ENCODE measurements at places on chromosomes 12 and 14.

DNA sequence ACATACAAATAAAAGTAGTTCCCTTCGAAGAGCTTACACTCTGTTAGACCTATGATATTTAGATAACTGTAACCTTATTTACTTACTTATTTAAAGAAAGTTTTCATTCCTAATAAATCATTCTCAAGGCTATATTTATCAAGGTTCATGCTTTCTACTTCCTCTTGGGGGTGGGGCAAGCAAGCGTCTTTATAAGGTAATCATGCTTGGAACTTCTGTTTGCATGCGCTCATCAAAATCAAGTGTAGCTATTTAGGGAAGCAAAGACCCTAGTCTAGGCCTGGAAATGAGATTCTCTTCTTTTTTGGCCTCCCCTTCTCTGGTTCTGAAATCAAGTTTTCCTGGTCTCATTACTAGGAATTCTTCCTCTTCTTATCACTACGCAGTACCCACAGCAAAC lies 766 bp downstream of the RERG start:
- no peak for DNase-seq

- no peak for DNase-seq
These were observed 49.7 kb upstream of the ARHGAP5 start for GRCh38 chr14:32027255-32027939.

DNA sequence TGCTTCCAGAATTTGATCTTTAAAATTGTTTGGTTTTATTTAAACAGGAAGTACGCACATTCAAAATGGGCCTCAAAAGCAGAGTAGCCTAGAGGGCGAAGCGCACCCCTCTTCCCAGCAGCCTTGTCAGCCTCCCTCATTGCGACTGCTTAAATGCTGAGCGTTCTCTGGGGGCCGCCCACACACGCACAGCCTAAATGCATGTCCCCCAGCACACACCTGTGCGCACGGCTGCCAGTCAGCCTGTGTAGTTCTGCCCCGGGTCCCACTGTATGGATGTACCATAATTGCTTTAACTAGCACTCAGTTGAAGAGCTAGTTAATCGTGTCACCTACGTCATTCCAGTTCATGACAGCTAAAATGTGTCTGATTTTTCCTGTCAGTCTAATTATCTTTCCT lies 79.3 kb downstream of the TESC start:
- no peak for DNase-seq

GRCh38 chr14:92930737-92931602 lies 8.0 kb downstream of the CHGA start:
- no peak for DNase-seq

- no peak for DNase-seq
These were observed 53.4 kb downstream of the HNRNPC start for GRCh38 chr14:21215879-21216251.

- DNase-seq, result no peak
These were observed 127.1 kb downstream of the NELL2 start for GRCh38 chr12:44748950-44749468.

DNA sequence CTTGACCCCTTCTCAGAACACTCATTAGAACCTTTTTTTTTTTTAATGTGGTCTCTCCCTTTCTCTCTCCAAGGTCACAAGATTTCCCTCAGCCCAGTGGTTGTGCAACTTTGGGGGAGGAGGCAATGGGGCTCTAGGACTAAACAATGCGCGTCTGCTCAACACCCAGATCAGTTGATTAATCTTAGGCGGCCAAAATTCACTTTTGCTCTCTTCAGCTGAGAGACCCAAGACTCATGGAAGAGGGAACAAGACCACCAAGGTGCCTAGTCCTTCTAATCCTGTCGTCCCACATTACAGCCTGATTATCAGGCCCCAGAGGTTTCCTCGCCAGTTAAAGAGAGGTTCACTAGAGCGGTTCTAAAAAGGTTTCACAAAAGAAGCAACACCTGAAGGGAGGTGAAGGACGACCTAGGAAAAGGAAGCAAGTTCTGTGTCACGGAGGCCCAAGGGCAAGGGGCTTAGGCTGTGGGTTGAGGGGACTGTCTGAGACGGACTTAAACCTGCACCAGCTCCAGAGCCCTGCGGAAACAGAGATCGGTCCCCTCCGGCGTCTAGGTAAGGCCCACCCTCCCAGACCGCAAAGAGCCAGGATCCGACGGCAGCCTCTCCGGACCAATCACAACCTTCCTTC lies 824 bp upstream of the TARBP2 start:
- no peak for DNase-seq

- DNase-seq, result no peak
These were observed 190.3 kb upstream of the SEL1L start for GRCh38 chr14:81723956-81724355.

- peak; percentile 14 for DNase-seq
These were observed 441 bp downstream of the RAB5B start for GRCh38 chr12:55974308-55974730.

GRCh38 chr12:11707535-11707934 lies 58.1 kb downstream of the ETV6 start:
- no peak for DNase-seq

GRCh38 chr12:88219861-88220260 lies 77.8 kb downstream of the TMTC3 start:
- DNase-seq, result no peak

- no peak for DNase-seq
These were observed 217.4 kb upstream of the DIO2 start for GRCh38 chr14:80428671-80429070.

DNA sequence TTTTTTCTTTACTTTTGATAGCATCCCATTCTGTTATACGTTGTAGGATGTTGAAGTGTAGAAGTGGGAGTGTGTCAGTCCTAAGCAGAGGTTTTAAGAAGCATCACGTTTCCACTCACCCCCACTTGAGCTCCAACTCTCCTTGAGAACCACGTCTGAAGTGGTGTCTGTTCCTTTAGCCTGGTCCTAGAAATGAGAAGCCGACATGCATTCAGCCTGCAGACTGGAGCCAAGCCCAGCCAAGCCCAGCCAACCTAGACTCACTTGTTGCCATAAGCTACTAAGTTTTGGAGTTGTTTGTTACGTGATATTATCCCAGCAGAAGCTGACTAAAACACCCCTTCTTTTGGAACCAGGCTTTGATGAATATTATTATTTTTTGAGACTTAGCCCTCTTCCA lies 4.4 kb upstream of the ELK3 start:
- no peak for DNase-seq

DNA sequence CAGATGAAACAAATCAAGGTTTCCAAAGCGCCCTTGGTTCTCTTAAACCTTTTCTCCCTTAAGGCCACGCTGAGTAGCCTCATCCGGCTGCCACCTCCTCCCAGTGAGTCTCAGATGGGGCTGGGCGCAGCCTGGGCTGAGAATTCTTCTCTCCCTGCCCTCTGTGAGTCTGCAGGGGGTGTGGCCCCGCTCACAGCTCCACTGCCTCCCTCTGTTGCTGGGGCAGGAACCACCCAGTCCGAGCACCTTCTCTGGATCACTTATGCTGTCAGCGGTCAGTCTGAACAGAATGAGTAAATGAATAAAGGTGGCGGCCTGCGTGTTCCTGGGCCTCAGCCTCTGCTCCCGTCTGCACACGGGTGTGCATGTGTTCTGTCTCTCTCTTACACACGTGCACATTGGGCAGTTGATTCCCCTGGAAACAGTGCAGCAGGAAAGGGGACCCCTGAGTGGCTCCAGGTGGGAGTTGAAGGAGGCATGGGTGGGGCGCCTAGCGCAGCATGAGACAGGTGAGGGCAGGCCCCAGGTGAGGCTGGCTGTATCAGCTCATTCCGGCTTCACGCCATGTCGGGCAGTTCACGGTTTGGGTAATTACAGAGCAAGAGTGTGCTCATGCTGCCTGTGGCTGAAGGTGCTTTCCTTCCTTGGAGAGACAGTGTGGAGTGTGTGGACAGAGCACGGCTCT lies 4.3 kb downstream of the PAPLN start:
- no peak for DNase-seq

GRCh38 chr12:116048879-116049278 lies 228.6 kb downstream of the MED13L start:
- no peak for DNase-seq

GRCh38 chr12:40597133-40597532 lies 95.1 kb upstream of the CNTN1 start:
- DNase-seq, result no peak

DNA sequence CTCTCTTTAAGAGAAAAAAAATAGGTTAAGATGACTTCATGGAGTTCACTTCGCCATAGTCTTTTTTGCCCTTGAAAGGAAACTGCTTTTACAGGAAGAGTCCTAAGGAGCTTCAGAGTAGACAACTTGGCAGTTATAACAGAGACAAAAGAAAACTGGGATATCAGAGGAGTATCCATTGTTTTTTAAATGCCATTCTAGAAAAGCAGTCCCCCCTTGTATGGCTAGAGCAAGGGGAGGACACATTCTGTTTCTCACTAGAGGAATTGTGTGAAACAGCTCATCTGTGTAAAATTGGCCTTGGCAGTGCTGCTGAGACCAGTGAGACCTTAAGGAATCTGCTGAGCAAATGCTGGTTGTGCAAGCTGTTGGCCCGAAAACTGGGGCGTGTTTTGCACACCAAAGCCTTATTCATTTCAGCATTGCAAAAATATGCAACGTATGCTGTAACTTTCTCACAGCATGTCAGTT lies 128.0 kb downstream of the GPR135 start:
- no peak for DNase-seq

DNA sequence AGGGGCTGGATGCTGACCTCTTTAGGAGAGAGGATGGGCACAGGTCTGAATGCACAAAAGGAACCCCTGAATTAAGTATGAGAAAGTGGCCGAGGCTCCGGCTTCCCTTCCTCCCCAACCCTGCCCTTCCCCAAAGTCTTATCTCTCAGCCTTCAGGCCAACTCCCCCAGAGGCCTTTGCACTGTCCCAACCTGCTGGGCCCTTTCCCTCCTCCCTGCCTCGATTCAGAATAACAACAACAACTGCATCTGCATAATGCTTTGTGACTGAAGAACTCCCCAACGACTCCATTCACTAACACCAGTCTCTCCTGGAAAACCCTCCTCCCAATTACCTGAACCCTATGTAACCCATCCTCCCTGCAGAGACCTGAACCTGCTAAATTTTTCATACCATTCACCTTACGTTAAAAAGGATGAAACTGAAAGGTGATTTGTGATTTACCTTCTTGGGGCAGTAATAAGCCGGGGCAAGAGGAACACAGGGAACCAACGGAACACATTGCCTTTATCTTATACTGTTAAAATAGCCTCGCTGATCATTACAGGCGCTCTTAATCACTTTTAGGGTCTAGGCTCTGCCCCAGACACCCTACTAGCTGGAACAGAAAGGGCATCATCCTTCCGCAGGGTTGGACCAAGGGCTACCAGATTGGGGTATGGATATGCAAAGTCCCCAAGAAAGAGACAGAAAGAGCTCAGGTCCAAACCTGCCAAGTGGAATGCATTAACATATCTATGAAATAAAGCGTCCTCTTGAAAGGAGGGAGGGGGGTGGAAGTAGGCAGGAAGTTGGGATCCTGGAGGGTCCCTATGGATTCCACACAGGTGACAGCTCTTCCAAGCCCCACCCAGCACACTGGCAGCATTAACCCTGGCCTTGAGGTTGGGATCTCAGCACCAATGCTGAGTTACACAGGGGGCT lies 24.2 kb upstream of the FOXN3 start:
- no peak for DNase-seq

DNA sequence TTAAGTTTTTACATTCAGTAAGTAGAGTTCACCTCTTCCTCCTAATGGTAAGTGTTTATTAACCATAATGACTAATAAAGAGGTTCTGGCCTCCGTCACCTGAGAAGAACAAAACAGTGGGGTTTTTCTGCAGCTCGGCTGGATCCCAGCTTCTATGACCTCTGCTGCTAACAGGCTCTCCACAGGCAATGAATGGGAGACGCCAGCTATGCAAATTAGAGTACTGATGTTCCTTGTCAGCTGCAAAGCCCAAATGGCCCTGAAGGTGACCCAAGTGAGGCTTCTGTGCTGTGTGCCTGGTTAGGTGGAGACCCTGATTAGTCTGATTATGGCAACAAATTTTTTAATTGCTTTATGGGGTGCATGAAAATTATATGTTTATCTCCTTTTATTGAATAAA lies 218.1 kb downstream of the APAF1 start:
- no peak for DNase-seq

- DNase-seq, result no peak
These were observed 50.9 kb downstream of the RPH3A start for GRCh38 chr12:112842441-112842840.

- DNase-seq, result no peak
These were observed 69.4 kb downstream of the ADCK1 start for GRCh38 chr14:77869340-77869739.

- DNase-seq, result no peak
These were observed 35.8 kb downstream of the NFKBIA start for GRCh38 chr14:35368583-35369392.

DNA sequence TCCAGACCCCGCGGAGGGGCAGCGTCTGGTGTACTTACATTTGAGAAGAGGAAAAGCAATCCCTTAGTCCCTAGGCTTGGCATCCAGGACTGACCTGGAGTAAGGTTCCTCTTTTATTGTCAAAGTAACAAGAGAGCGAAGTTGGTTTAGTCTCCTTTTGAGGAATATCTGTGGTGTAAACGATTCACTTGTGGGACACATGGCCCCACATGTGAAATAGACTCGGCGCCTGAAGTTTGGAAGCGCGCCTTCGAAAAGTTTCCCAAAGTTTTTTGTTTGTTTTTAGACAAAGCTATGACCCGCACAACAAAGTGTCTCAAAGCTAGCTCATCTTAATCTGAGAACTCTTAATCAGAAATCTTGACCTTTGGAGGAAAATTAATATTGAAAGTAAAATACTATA lies 744 bp downstream of the STYX start:
- no peak for DNase-seq

DNA sequence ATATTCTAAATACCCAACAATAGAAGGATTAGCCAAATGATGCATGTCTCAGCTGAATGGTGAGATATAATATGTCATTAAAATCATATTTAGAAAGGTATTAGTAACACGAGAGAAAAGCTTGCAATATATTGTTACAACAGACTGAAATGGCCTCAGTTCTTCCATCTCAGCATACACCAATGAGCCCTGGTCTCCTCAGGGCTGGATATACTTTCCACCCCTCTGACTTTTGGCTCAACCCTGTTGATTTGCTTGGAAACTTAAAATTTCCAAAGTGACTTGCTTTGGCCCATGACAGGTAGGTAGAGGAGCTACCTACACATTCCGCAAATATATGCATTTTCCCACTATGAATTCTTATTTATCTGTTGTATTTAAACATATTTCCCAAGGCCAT lies 908.1 kb upstream of the TMEM132C start:
- no peak for DNase-seq

- DNase-seq, result no peak
These were observed 343.4 kb downstream of the LRIG3 start for GRCh38 chr12:58576916-58577315.

- DNase-seq, result no peak
These were observed 24.7 kb upstream of the DYNC1H1 start for GRCh38 chr14:101939646-101940170.

- no peak for DNase-seq
These were observed 107.0 kb upstream of the FKBP4 start for GRCh38 chr12:2687726-2688125.

- no peak for DNase-seq
These were observed 239.2 kb upstream of the FKBP4 start for GRCh38 chr12:2555487-2556082.
